B cell (primary cell): ENCODE measurements at places on chromosomes 12 and 14. TPM values are rescaled to one million over a fixed set of nuclear protein-coding genes. Genes with fewer than 3 reads are reported as not detected.

Gene DLGAP5
- total RNA-seq = not detected in 2 replicates

Gene P3H3
- 0.22 TPM in 1 of 2 replicates, not detected in the other for total RNA-seq

Gene TM7SF3
- total RNA-seq = 33.5 and 42.0 TPM in 2 replicates

Gene CACNA1C
- total RNA-seq = 0.02 and 0.10 TPM in 2 replicates

Gene PAWR
- 90.1 and 110 TPM in 2 replicates for total RNA-seq

Gene RPL10L
- not detected in 2 replicates for total RNA-seq

Gene CKAP4
- total RNA-seq = 27.3 and 29.2 TPM in 2 replicates

Gene PPP4R4
- not detected in 2 replicates for total RNA-seq

Gene SPIC
- total RNA-seq = not detected in 2 replicates

Gene ALG10B
- 10.6 and 13.0 TPM in 2 replicates for total RNA-seq

Gene PRR4
- total RNA-seq = 1.0 and 1.9 TPM in 2 replicates

Gene HOXC12
- total RNA-seq = not detected in 2 replicates

Gene NINJ2
- total RNA-seq = 2.9 TPM in 2 replicates

Gene RASSF9
- not detected in 2 replicates for total RNA-seq

Gene SERPINA9
- total RNA-seq = 0.73 and 0.74 TPM in 2 replicates

Gene CLEC14A
- not detected in 2 replicates for total RNA-seq

Gene LRRK2
- total RNA-seq = 56.5 and 60.2 TPM in 2 replicates

Gene STXBP6
- 0.10 TPM in 1 of 2 replicates, not detected in the other for total RNA-seq
